ENCODE measurements at places on chromosomes 12 and 14.

- no peak for DNase-seq
Observed at GRCh38 chr14:64475585-64476273, 10.4 kb downstream of the AKAP5 start.

DNA sequence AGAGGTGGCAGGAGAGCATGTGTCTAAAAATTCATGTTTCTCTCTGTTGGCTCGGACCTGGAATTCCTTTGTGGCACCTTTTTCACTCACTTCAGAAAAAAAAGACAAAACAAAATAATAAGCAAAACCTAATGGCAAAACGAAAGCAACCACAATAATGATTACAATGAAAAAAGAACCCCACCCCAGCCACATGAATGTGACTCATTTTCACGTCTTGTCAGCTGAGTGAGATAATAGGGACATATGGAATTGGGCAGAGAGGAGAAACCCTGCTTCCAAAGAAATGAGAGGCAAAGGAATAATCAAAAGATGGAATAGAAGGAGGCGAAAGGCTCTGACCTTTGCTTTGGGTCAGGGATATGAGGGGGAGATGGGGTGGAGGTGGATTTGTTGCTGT, 143.4 kb downstream of the SLC8A3 start:
- no peak for DNase-seq

GRCh38 chr12:123389560-123390351, 5.8 kb downstream of the KMT5A start:
- peak; percentile 50 for DNase-seq

- no peak for DNase-seq
Observed at GRCh38 chr12:69410571-69410970, 51.0 kb downstream of the YEATS4 start.

DNA sequence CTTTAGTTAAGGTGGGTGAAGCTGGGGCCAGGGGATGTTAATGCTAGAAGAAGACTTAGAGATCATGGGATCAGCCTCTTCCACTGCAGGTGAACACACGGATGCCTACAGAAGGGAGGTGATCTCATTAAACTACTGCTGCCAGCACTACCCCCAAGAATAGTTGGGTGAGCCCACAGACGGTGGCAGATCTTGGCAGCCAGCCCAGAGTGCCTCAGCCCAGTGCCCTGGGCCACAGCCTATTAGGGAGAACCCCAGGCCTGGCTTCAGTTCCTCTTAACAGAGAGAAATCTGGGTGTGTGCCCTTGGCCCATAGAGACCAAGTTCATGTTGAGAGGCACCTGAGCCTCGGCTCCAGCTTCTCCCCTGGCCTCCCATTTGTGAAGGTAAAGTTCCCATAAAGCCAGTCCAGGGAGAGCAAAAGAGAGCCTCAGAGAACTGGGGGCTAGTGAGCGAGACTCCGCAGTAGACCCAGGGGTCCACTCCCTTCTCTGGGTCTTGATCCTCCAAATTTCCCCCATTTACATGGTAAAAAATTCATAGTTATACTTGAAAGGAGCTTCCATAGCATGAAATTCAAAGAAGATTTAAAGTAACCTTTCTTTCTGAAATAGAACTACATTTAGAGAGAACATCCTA, 125.0 kb upstream of the CCND2 start:
- DNase-seq: no peak

DNA sequence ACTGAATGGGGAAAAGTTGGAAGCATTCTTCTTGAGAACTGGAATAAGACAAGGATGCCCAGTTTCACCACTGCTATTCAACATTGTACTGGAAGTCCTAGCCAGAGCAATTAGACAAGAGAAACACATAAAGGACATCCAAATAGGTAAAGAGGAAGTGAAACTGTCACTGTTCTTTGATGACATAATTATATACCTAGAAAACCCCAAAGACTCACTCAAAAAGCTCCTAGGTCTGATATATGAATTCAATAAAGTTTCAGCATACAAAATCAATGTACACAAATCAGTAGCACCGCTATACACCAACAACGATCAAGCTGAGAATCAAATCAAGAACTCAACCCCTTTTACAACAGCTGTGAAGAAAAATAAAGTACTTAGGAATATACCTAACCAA, 157.3 kb upstream of the DDHD1 start:
- no peak for DNase-seq

GRCh38 chr14:103626146-103626850, 2.7 kb upstream of the KLC1 start:
- DNase-seq: peak; percentile 65

GRCh38 chr12:46452061-46452615, 79.6 kb upstream of the SLC38A2 start:
- no peak for DNase-seq
